ENCODE measurements at places on chromosomes 4 and X.

DNA sequence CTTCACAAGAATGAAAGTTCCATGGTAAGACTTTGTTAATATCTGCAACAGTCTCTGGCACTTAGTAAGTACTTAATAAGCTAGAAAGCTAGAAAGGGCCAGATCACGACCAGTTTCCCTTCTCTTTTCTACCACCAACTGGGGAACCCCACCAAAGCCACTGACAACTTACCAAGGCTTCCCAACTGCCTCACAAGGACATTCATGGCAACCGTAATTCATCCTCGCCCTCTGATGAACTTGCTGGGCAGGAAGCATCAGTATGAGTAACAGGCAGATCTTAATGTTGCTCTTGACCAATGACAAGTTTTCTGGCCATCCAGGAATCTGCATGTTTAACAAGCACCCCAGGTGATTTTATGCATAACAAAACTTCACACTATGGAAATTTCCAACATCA is 23.2 kb upstream of the ZCCHC13 start:
- DNase-seq, result no peak

GRCh38 chr4:168588916-168589531 is 92.2 kb downstream of the PALLD start:
- peak; percentile 81 for DNase-seq

- no peak for DNase-seq
Observed at GRCh38 chr4:152900395-152900794, 35.7 kb upstream of the FHDC1 start.

DNA sequence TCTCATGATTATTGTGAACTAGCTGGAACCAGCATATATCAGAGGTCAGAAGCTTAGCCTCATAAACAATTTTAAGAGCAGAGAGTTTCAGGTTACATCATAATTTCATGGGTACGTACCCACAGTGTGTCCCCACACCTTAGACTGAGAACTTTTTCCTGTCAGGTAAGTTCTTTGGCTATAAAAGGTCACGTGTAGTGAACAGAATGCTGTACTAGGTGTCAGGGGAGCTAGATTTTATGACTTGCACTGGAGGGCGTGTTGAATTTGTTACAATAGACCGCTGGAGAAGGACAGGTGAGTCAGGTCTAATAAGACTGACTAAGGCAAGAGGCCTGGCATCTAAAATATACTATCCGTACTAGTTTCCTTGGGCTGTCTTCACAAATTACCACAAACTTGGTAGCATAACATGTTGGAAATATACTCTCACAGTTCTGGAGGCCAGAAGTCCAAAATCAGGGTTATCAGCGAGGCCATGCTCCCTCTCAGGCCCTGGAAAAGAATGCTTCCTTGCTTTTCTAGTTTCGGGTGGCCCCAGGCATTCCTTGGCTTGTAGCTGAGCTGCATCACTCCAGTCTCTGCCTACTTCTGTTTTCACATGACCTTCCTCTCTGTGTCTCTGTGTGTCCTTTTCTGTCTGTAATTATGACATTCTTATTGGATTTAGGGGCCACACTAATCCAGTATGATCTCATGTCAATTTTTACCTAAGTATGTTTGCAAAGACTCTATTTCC is 512.0 kb upstream of the NR3C2 start:
- DNase-seq, result no peak

- peak; percentile 48 for DNase-seq
Observed at GRCh38 chr4:57071326-57071725, 38.9 kb downstream of the IGFBP7 start.

- no peak for DNase-seq
Observed at GRCh38 chr4:37902738-37903693, 12.1 kb downstream of the TBC1D1 start.

DNA sequence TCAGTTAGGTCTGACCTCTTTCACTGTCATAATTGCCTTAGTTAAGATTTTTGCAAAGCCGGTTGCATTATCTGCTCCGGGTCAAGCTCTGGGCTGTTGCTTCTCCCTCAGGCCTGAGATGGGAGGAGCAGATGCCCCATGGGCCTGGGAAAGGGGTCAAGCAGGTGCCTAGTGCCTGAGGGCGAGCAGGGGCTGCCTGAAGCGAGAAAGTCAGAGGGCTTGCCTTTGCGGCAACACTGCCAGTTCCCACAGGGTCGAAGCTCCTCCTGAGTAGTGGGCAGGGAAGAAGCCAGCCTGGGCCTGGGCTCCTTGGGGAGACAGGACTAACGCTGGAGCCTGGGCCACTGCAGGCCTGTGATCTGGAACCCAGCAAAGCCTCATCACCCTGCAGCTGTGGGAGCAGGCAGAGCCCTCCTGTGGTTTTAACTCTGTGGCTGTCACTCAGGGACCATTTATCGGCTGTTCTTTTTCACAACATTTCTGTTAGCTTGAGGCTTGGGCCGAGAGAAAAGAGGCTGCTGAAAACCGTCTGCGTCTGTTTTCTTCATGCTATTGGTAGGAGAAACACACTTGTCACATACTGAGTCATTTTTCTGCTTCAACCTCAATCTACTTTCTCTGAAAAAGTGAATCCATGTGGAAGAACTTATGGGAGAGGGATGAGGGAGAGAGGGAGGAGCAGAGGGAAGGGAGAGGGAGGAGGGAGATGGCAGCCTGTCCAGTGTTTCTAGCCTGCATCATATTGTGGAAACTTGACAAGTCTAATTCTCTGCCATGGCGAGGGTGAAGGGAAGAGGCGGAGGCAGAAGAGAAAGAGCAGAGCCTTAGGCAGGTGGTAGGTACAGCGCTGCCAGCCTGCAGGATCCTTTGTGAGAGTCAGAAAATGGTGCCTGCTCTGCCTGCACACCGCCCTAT is 68.4 kb downstream of the RHOH start:
- peak; percentile 16 for DNase-seq

DNA sequence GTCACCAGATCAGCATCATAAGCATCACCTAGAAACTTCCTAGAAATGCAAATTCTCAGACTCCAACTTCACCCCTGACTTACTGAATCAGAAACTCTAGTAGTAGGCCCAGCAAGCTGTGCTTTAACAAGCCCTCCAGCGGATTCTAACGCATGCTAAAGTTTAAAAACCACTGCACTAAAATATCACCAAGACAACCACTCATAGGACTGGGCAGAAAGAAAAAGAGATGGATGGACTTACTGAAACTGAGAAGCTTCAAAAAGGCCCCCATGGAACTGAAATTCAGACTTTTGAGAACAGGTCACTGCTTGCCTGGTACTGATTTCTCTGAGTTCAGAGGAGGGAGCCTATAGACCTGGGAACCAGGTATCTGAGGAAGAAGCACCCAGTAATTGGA is 40.1 kb downstream of the FAM241A start:
- DNase-seq, result no peak

- no peak for DNase-seq
Observed at GRCh38 chrX:93637591-93637990, 35.8 kb downstream of the NAP1L3 start.

- no peak for DNase-seq
Observed at GRCh38 chr4:6307230-6307629, 37.6 kb downstream of the WFS1 start.

DNA sequence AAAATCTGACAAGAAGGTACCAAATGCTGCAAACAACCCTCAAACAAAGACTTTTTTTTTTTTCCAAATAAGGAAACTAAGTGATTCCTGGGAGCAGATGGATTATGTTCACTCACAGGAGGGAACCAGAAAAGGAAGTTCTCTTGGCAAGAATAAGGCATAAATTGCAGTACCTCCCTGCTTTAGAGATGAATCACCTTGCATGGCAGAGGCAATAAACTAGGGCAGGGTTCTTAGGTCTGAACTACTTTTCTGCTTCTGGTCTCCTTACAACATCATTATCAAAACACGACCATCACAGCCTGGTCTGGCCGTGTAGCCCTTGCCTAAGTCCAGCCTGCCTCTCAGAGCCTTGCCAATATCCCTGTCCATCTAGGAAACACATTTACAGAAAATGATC is 6.3 kb downstream of the TMEM31 start:
- peak; percentile 76 for DNase-seq

DNA sequence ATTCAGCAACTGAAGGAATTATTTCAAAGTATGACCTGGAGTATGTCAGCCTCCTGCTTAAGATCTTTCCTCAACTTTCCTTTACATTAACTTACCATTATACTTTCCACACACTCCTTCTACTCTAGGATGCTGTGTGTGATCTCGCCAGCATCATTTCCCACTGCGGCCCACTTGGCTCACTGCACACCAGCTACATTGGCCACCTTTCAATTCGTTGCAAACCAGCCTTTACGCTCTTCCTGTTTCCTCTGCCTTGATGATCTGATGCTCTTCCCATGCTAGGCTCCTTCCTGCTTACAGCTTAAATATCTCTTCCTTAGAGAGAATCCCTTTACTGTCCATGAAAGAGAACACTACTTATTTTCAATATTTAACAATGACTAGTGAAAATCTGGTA is 95.1 kb downstream of the GPM6A start:
- DNase-seq, result no peak

- DNase-seq, result no peak
Observed at GRCh38 chr4:83589279-83589678, 53.4 kb downstream of the GPAT3 start.

DNA sequence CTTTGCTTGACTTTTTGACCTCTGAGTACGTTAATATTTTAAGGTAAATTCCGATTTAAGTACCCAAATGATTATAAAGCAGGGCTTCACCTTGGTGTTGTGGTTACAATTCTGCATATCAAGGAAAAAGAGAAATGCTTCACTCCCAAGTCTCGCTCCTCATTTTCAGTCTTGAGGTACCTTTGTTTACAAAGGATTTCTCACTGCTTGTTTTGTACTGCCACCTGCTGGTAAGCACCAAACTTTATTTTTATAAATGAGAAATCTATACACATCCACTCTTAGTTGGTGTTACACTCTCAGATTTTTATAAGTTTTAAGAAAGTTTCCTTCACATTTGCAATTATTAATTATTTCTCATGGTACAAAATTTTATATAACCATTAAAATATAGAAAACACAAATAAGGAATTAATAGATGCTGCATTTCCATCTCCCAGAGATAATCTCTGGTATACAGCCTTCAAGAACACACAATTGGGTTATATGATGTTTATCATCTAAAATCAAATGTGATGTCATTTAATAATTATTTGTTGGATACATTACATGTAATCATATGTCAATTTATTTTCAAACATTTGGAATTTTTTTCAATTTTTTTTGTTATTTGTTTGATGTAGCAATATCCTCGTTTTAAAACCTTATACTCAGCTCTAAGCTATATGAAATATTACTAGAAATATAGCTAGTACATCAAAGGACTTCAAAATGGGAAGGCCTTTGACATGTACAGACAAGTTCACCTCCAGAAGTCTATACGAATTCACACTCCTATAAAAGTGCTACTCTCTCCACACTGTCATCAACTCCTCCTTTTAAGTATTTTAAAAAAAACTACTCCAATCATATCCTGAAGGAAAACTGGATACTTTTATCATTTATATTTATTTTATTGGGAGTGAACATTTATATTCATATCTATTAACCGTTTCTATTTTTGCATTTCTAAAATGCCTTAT is 179.9 kb downstream of the KCNIP4 start:
- peak; percentile 53 for DNase-seq

DNA sequence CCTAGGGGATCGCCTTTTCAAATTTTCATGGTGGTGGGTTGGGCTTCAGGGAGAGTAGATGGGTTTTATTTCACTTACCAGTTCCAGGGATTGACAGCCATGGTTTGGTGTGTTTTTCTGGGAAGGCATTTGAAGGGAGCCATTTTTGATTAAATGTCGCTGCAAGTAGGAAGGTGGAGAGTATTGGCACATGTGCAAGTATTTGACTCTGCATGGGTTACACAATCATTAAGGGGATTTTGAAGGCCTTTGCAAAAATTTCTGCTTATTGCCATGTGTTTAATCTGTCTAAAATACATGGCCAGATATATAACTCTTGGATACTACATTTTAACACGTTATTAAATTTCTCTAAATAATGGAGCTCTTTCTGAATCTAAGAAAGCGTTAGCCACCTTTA is 55.1 kb downstream of the GPAT3 start:
- no peak for DNase-seq

DNA sequence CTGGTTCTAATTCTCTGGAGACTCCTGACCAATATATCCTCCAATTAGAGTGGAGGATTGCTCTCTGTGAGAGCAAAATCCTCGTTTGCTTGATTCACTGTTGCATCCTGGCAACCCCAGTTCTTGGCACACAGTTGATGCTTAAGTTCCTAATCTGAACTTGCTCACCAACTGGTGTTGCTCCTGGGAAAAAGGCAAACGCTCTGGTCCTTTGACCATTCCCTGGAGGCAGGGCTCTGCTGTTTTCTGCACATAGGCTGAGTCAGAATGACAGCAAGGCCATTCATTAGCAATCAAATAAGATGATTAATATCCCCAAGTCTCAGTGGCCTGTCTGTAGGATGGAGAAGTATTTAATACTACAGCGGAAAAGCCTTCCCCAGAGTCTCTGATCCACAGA is 172.7 kb upstream of the TBC1D9 start:
- peak; percentile 35 for DNase-seq

- no peak for DNase-seq
Observed at GRCh38 chr4:14862891-14863290, 139.4 kb upstream of the CPEB2 start.

DNA sequence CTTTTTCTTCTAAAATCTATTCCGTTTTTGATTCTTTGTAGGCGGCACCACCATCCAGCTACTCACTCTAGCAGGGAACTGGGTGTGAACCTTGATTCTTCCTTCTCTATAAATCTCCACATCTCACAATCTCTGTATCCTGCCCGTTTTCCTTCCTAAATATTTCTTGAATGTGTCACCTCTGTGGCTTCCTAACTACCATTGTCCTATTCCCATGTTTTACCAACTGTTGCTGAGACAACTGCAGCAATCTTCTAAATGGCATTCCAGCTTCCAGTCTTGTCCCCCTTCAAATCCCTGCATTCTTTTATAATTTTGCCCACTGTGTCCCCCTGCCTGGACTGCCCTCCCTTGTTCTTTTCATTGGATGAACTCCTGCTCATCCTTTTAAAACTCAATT is 641.3 kb downstream of the RPA4 start:
- peak; percentile 42 for DNase-seq

DNA sequence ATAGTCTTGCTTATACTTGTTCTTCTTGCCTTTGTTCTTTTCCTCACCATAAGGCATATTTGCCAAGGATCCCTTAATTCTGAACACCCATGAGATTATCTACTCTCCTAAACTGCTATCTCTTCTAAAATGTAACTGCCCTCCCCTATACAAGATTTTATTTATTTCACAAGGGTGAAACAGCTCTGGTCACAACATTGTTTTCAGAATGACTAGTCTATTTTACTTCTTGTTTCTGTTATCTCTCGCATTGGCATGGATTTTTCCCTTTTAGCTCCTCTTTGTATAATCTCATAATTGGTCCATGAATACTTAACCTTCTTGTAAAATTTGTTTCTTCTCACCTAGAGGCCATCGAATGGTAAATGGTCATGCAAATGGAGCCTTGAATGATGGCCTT is 17.2 kb upstream of the COL25A1 start:
- DNase-seq, result no peak

Measured in EL (cell line).